ENCODE measurements at places on chromosomes 5 and 9. TPM values are rescaled to one million over a fixed set of nuclear protein-coding genes. Genes with fewer than 3 reads are reported as not detected.

DNA sequence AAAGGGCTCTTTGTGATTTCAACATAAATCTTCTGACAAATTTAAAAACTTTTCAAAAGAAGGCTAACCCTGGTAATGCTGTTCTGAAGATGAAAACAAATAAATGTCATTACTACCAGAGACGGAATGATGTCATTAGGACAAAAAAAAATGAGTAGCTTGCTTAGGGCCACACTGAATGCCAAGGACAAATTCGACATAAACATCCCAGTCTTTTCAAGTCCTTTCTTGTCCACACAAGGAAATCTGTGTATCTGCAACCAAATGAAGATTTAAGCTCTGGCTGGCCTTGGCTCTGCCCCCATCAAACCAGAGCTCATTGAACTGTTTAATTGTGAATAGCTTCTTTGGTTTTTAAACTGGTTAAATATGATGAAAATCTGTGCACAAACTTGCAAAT, 592.7 kb downstream of the TLE1 start:
- no peak for DNase-seq

Gene SLC30A5
- total RNA-seq, result 43.5 TPM

GRCh38 chr5:109038209-109038840, 290.6 kb downstream of the FER start:
- DNase-seq, result no peak

- DNase-seq, result no peak
These were observed 2.7 kb downstream of the NXNL2 start for GRCh38 chr9:88537761-88538091.

GRCh38 chr9:107953556-107954125, 464.1 kb upstream of the KLF4 start:
- no peak for DNase-seq

All from progenitor cell of endocrine pancreas (in vitro differentiated cells).